ENCODE measurements at places on chromosomes 3 and 15.

DNA sequence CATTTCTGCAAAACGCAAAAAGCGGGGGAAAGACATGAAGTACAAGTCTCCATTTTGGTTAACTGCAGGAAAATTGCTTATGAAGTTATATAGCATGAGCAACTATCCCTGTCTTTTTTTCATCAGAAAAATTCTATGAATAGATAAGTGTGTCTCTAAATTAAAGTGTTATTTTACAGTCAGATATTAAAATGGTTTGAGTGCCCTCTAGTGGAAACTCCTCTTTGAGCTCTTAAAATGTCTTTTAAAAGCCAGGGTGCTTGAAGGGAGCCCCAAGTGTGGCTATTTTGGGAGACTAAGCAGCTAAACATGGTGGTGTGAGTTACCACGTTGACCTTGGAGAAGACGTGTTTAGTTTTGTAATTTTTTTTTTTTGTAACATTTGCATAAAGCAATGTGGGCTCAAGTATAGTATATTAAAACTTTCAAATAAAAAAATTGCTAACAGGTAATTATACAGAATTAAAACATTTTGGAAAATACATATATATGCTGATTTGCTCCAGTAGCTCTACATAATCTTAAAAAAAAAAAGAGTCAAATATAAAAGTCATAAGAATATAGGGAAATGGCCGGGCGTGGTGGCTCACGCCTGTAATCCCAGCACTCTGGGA, 77.2 kb downstream of the PPP2R3A start:
- peak; percentile 60 for DNase-seq

- no peak for DNase-seq
These were observed 135.2 kb downstream of the SERPINI1 start for GRCh38 chr3:167870759-167871158.

- DNase-seq = peak; percentile 25
These were observed 218.5 kb downstream of the BBX start for GRCh38 chr3:107740992-107741896.

DNA sequence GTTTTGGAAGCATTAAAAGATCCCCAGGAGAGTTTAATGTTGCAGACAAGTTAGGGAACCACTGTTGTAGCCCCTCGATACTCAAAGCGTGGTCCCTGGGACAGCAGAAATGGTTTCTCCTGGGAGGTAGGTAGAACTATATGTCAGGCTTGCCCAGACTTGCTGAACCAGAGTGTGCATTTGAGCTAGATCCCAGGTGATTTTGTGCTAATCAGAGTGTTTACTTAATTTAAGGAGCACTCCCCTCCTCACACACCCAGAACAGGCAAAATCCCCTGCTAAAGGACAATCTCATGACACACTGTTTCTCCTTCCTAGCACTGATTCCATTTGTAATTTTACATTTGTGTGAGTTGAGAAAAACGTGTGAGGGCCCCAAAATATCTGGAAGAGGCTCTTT, 24.3 kb downstream of the LMCD1 start:
- no peak for DNase-seq

- DNase-seq = peak; percentile 6
These were observed 9.7 kb upstream of the SCAANT1 start for GRCh38 chr3:63921741-63922482.

DNA sequence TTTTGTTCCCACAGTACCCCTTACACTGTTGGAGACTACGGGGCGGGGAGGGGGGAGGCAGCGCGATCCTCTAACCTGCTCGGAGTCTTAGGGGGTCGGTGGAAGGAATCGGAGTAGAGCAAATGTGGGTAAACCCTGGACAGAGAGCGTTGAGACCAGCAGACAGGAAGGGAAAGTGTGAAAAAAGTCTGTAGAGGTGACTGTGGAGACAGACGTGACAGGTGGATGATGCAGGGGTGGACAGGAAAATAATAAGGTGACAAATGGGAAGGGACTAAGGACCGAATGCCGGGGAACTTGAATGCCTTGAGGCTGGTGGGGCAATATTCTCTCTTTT, 424 bp downstream of the EAF2 start:
- DNase-seq = peak; percentile 2

GRCh38 chr3:76065964-76066363, 280.6 kb upstream of the ZNF717 start:
- no peak for DNase-seq

DNA sequence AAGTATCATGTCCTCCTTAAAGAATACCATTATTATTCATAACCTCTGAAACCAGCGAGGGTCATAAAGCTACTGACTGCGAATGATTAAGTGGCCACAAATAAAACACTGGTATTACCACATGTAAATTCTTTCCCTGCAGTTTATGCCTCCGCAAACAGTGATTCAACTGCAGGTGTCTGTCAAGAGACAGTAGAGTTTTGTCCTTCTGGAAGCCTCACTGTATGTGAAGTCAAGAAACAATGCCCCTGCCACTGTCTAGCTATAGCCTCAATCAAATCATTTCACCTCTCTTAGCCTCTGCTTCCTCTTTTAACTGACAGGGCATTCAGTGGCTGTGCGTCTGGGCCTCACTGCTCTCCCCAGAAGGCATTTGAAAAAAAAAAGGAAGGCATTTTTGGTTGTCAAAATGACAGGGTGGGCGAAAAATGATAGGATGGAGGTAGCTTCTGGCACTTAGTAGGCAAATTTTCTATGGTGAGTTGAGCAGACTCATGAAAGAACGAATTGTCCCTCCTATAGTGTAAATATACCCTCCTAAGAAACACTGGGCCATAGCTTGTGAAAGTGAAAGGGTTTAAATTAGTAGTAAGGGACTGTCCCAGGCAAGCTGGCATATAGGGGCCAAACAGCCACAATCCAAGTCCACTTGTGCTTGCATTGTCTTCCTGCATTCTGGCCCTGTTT, 66.7 kb downstream of the FILIP1L start:
- peak; percentile 65 for DNase-seq

GRCh38 chr3:71288269-71288930, 295.1 kb downstream of the FOXP1 start:
- no peak for DNase-seq

GRCh38 chr15:43286074-43286473, 19.3 kb upstream of the TGM5 start:
- no peak for DNase-seq

DNA sequence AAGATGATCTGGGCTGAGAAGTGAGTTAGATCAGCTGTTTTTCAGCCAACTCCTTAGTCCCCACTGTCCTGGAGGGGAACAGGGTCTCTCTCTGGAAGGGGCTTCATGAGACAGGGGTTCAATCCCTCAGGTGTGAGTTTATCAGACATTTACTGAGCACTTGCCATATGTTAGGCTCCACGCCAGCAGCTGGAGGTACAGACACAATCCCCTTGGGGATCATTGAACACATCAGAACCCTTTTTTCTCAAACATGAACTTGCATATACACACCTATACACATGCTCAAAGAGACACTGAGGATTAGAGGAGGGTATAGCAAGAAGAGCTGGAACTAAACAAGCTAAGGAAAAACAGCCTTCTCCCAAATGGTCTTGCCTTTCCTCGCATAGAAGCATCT, 5.5 kb upstream of the BMF start:
- DNase-seq = no peak

DNA sequence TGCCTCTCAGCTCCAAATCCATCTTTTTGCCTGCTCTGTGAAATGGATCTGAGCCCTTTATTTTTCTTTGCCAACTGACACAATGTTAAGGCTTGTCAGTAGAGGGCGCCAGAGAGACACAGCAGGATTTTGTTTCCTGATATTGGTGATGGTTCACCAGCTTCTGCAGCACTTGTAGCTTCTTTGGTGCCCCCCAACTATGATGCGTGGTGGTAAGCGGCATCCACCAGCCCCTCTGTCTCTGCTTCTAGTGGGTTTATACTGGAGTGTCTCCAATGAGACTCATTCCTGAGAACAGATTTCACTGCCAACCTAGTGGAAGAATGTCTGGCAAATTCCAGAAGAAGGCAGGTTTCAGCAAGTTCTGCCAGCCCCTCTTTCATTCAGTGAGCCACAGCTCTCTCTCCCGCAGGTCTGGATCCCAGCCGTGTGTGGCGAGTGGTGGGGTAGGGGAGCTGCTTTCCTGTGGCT, 471.9 kb upstream of the FRG2C start:
- peak; percentile 40 for DNase-seq

- DNase-seq = no peak
These were observed 26.8 kb downstream of the DCBLD2 start for GRCh38 chr3:98874602-98875249.

GRCh38 chr3:97914388-97914787, 57.8 kb downstream of the RIOX2 start:
- no peak for DNase-seq

GRCh38 chr3:113105093-113105449, 106.3 kb upstream of the BOC start:
- no peak for DNase-seq

- no peak for DNase-seq
These were observed 23.1 kb upstream of the RHO start for GRCh38 chr3:129505341-129505740.

DNA sequence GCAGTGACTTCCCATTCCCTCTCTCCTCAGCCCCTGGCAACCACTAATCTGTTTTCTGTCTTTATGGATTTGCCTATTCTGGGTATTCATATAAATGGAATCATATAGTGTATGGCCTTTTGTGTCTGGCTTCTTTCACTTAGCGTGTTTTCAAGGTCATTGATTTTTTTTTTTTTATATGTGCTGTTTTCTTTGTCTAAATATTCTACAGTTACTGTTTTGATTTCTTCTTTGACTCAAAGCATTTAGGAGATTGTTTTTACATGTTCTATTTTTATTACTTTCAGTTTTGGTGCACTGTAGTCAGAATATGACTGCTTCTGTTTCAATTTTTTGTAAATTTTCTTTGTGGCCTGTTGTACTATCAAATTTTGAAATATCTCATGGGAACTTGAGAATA, 71.9 kb upstream of the RNU6-1 start:
- no peak for DNase-seq
